AG04449 (cell line): ENCODE measurements at places on chromosomes 1 and 21.

- DNase-seq, result no peak
Measured at GRCh38 chr1:17335821-17336710, 28.1 kb downstream of the PADI4 start.

DNA sequence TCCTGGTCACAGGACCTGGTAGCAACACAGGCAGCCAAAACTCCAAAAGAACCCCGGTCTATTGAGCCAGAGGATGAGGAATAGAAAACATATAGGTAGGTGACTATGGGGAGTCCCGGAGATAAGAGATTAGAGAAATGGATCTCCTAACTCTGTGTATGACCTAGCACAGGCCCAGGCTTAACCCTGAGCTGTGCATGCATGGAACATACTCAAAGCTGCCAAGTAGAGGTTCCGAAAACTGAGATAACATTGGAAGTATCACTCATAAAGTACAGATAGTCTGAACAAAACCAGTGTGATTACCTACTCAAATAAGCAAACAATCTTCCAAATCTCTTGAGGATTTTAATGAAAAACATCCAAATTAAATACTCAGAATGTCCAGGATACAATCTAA, 31.5 kb upstream of the PRDX6 start:
- no peak for DNase-seq

- no peak for DNase-seq
Measured at GRCh38 chr21:17416139-17416538, 96.7 kb upstream of the CXADR start.

GRCh38 chr1:160519642-160520435, 3.2 kb downstream of the SLAMF6 start:
- no peak for DNase-seq

GRCh38 chr1:32390904-32391870, 3.1 kb downstream of the BSDC1 start:
- DNase-seq, result no peak
